ENCODE measurements at places on chromosomes 1 and 21. TPM values are rescaled to one million over a fixed set of nuclear protein-coding genes. Genes with fewer than 3 reads are reported as not detected.
A peak's percentile ranks its signal among the peaks of the same experiment; 100 is the strongest.

- no peak overlapping the region for H3K27ac ChIP-seq
- H3K27me3 ChIP-seq, result no peaks in the 10 kb centered on the region
- no peak for DNase-seq
- H3K36me3 ChIP-seq, result no peaks in the 10 kb centered on the region
- H3K4me3 ChIP-seq, result no peak overlapping the region
Observed at GRCh38 chr1:31122741-31123140, 57.2 kb upstream of the PUM1 start.

- no peak overlapping the region for H3K4me3 ChIP-seq
- no peak overlapping the region for H3K27ac ChIP-seq
- H3K36me3 ChIP-seq, result peaks cover 5% of the 10 kb centered on the region
- no peaks in the 10 kb centered on the region for H3K27me3 ChIP-seq
Observed at GRCh38 chr1:50476800-50477199, 53.6 kb upstream of the DMRTA2 start.

- peaks cover 4% of the 10 kb centered on the region for H3K4me1 ChIP-seq
- no peaks in the 10 kb centered on the region for H3K36me3 ChIP-seq
- H3K27ac ChIP-seq, result no peak overlapping the region
Observed at GRCh38 chr1:232725305-232726047, 79.7 kb upstream of the MAP10 start.

GRCh38 chr1:153058826-153059784, 1.8 kb upstream of the SPRR2A start:
- H3K27ac ChIP-seq, result no peak overlapping the region
- no peaks in the 10 kb centered on the region for H3K36me3 ChIP-seq
- no peaks in the 10 kb centered on the region for H3K27me3 ChIP-seq
- H3K4me1 ChIP-seq, result no peaks in the 10 kb centered on the region
- no peak for DNase-seq
- no peak overlapping the region for H3K4me3 ChIP-seq

GRCh38 chr1:178189814-178190213, 95.9 kb downstream of the RASAL2 start:
- DNase-seq, result peak; percentile 4
- H3K36me3 ChIP-seq, result no peaks in the 10 kb centered on the region
- no peak overlapping the region for H3K4me3 ChIP-seq
- H3K27me3 ChIP-seq, result no peaks in the 10 kb centered on the region
- H3K4me1 ChIP-seq, result no peaks in the 10 kb centered on the region

DNA sequence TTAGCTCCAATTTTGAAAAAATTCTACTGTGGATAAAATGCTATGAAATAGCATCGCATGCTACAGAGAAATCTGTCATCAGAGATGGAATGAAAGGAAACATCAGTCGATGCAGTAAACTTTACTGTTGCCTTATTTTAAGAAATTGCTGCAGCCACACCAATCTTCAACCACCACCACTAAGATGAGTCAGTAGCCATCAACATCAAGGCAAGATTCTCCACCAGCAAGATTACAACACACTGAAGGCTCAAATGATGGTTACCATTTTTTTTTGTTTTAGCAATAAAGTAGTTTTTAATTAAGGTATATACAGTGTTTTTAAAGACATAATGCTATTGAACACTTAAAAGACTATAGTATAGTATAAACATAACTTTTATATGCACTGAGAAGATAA, 95.6 kb upstream of the JUN start:
- no peaks in the 10 kb centered on the region for H3K36me3 ChIP-seq
- H3K4me3 ChIP-seq, result no peak overlapping the region
- no peak overlapping the region for H3K27ac ChIP-seq
- no peaks in the 10 kb centered on the region for H3K27me3 ChIP-seq

DNA sequence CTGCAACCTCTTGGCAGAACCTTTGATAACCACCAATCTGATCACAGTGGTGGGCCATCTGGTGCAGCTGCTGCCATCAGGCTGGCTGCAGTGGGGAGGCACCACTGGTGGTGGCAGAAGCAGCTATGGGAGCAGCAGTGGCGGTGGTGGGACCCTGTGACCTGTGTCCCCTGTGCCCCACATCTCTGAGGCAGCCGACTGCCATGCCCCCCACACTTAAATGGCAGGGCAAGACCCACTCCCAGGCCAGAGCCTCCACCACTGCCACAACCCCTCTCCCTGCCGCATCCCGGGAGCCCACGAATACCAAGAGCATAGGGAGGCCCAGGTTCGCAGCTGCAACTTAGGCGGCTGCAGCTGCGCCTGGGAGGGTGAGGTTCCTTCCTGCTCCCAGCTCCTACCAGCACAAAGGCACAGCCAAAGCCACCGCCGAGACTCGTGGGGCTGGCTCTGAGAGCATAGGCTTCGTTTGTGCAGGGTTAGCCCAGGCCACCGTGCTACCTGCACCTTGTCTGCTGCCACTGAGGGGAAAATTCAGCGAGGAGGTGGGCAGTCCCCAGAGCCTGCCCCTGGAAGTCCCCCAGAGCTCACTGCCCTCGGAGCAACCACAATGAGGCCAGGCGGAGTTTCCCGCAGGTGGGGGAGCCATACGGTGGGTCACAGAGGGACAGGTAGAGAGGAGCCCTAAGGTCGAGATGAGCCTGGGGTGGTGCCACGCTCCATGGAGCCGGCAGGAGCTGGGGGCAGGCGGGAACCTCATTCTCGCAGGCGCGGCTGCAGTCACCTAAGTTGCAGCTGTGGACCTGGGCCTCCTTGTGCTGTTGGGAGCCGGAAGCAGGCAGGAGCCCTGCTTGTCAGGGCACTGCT, 518.7 kb downstream of the RWDD3 start:
- no peaks in the 10 kb centered on the region for H3K4me1 ChIP-seq
- DNase-seq, result no peak
- no peak overlapping the region for H3K4me3 ChIP-seq
- no peaks in the 10 kb centered on the region for H3K27me3 ChIP-seq
- no peak overlapping the region for H3K27ac ChIP-seq

DNA sequence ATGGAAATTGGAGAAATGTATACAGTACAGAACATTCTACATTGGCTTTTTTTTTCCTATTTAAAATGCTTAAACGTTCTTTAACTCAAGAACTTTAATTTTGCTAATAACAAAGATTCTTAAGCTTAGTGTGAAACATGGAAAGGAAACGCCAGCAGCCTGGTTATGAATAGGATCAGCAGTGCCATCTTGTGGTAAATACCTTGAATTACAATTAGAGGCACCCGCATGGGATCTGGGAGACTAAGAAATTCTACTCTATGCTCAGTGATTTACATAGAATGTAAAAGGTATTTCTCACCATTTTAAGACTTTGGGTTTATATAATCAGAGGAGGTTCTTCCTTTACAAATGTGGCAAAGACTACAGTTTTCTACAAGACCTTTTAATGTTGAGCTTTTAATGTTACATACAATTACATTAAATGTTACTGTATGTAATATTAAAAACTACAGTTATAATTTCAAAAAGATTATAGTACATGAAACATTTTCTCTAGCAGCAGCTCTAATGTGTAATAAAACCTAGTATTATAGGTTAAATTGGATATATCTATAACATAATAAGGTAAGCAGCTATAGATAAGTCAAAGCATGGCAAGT, 32.1 kb upstream of the APOBEC4 start:
- H3K36me3 ChIP-seq, result no peaks in the 10 kb centered on the region
- H3K4me3 ChIP-seq, result no peak overlapping the region
- no peak for DNase-seq
- no peak overlapping the region for H3K27ac ChIP-seq

DNA sequence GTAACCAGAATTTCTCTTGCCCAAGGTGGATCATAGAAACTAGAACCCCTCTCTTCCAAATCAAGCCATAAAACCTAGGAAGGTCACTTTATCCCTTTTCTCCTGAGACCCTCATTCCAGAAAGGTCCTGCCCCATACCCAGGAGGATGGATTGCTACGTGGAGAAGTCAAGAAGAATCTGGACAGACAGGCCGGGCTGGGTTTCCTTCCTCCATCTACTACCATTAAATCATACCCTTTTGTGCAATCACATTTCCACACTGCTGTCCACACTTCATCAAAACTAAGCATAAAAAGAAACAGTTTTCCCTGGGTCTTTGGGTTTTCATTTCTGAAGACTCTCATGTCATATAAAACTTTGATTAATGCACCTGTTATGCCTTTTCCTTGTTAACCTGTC, 65.4 kb downstream of the C21orf91 start:
- H3K4me1 ChIP-seq, result no peaks in the 10 kb centered on the region
- no peak for DNase-seq
- H3K27me3 ChIP-seq, result no peaks in the 10 kb centered on the region
- H3K4me3 ChIP-seq, result no peak overlapping the region

DNA sequence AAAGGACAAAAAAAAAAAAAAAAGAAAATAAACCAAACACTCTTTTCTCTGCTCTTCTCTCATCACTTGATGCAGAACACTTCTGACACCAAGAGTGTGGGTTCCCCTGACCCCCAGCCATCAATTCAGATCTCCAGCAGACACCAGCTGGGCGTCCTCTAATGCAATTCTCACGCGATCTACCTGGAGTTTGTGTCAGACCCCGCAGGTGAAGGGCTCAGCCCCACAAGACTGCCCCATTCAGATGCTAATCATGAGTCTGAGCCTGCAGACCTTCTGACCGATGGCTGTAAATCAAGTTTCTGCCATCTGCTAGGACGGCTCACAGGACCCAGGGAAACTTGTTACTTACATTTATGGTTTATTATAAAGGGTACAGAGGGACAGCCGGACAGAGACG, 133.6 kb upstream of the C1orf174 start:
- no peak for DNase-seq
- H3K27me3 ChIP-seq, result no peaks in the 10 kb centered on the region
- H3K4me1 ChIP-seq, result no peaks in the 10 kb centered on the region
- no peaks in the 10 kb centered on the region for H3K36me3 ChIP-seq
- H3K27ac ChIP-seq, result no peak overlapping the region

DNA sequence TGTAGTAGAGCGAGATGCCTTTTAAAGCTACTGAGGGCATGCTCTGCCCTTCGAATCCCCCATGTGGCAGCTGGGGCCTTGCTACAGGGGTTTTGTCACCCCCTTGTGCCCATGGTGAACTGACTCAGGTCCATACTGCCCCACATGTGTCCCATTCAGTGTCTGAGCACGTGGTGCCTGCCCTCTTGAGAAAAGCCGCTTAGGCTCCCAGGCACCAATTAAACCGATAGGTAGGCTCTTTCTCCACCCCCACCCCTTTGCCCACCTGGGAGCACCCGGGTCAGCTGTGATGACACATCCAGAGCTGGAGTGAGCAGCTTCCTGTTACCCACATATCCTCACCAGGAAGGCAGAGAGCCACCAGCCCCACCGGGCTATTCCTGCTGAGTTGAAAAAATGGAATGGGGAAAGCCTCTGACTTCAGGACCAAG, 30.5 kb downstream of the TMCC2 start:
- H3K4me1 ChIP-seq, result no peaks in the 10 kb centered on the region
- no peaks in the 10 kb centered on the region for H3K27me3 ChIP-seq

The APCS gene
- total RNA-seq, result not detected

The FCGR2B gene
- 4.1 TPM for total RNA-seq

The HSPA6 gene
- 4.1 TPM for total RNA-seq
